ACHN (cell line): ENCODE measurements at places on chromosomes 6 and 20.

DNA sequence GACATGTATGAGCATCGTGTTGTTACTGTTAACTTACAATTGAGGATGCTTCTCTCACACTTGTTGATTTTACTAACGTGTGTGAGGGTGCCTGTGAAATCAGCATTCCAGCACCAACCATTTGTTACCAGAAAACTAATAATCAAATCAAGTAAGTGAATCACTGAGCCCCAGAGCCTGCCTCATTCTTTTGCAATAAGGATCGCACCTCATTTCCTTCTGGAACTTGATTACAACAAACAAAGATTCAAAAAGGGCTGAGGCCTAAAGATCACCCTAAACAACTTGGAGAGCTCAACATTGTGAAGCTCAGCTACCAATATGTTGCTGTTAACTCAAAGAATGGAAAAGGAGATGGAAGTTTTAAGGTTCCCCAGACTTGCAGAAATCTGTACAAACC lies 274.7 kb downstream of the TFAP2A start:
- no peak for DNase-seq

DNA sequence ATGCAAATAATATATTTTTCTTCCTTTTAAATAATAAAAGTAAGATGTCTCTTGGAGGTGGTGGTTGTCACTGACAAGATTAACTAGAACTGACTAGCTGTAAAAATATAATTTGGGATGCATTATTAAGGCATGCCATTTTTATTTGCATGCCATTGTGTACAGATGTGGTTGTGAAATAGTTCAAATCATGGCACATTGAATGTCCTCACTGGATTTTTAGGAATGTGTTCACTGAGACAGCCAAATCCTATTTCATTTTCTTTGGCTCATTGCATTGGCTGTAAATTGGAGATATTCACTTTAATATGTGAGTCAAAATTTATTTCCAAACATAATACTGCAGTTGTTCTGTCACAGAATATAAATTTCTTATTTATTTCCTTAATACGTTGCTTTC lies 62.3 kb downstream of the ESR1 start:
- DNase-seq, result no peak

- DNase-seq, result no peak
These were observed 152.2 kb downstream of the SOX4 start for GRCh38 chr6:21745543-21746337.

DNA sequence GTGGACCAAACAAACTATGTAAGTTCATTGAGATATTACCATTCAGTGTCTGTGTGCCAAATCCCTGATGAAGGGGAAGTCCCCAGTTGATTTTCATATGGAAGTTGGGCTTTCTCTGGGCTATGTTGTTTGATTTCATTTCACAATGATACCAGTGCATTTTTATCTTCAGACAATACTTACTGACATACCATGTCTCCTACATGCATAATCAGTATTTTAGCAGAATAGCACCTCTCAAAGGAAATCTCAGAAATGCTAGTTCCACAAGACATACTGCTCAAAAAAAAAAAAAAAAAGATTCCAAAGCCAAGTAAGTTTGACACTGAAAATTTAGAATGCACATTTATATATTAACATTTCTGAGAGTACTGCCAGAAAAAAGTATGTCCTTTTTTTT lies 168.8 kb upstream of the RNF217 start:
- DNase-seq, result no peak

GRCh38 chr20:51456511-51457509 lies 85.7 kb downstream of the NFATC2 start:
- peak; percentile 95 for DNase-seq

DNA sequence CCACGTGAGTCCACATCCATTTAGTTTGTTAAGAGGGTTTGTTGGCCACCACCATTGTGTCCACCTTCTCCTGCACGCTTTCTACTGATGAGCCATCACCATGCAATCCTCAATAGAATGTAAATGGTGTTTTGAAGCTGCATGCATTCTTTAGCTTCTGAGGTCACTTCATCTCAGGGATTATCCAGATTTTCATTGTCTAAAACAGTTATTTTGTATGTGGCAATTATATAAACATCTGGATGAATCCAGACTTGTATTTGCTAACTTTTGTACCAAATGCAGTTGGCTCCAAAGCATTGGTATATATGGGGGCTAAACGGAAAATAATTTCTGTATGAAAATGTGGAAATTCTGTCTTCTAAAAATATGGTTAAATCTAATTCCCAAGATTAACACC lies 231.2 kb upstream of the ARID1B start:
- DNase-seq, result no peak

DNA sequence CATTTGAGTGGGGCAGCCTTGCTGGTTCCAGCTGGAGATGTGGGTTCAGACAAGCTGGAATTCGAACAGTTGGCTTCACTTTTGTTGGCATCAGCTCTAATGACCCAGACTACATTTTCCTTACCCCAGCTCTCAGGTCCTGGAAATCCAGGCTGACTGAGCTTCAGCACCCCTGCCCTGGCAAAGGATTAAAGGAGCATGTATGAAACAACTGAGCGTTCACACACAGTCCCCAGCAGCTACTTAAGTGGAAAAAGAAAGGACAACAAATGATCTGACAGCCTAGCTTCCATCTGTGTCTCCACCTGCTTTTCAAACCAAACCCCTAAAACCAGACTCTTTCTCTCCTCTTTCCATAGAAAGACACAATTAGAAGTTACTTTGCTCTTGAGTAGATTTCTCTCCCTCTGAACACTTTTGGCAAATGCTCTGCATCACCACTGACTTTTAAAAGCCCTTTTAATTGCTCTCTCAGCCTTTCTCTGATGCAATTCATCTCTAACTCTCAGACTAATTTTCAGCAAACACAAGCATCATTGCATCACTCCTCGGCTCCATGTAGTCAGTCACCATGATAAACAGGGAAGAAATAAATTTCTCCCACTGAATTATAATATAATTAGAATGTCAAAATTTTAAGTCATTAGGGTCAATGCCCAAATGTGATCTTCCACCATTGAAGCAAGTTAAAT lies 28.1 kb downstream of the ROS1 start:
- no peak for DNase-seq

DNA sequence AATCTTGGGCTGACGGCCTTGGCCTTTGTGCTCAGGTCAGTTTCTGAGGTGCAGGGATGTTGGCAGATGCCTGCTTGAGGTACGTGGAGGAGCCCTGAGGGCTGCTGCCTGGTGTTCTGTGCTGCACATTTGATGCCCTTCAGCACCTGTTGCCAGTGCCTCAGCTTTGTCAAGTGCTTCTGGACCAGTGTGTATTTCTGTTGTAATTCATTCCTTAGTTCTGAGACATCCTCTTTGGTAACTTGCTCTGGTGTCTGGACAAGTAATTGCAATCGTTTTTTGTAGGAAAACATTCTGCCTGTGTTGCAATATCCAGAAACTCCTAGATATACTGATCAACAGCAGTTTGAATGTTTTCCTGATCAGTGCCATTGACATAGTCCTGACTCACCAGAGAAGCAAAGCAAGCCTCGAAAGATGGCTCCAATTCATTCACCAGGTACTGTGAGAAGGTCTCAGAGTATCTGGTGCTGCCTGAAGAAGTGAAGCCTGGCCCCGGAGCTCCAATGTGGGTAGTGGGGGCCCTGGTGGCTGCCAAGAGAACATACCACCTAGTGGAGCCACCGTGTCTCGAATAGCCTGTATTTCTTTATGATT lies 26.7 kb downstream of the ZNF337 start:
- DNase-seq, result no peak

GRCh38 chr6:125913864-125914351 lies 42.7 kb upstream of the HINT3 start:
- DNase-seq, result peak; percentile 87

DNA sequence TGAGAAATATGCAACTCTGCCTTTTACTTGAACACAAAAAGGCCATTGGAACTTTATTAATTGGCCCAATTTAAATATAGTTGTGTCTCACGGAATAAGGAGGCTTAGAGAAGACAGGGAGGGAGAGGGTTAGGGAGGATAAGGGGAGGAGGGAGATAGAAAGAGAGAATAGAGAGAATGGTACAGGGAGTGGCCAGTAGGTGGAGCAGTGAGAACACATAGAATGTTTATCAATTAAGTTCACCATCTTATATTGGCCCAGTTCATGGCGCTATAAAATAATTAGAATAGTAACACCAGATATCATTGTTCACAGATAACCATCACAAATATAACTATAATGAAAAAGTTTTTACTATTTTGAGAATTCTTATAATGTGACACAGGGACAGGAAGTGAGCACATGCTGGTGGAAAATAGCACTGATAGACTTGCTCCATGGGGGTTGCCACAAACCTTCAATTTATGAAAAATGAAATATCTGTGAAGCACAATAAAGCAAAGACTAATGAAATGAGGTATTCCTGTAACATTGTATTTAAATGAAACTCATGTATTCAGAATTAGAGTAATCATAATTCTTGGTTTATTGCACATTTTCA lies 374.1 kb upstream of the MANEA start:
- DNase-seq, result peak; percentile 50

DNA sequence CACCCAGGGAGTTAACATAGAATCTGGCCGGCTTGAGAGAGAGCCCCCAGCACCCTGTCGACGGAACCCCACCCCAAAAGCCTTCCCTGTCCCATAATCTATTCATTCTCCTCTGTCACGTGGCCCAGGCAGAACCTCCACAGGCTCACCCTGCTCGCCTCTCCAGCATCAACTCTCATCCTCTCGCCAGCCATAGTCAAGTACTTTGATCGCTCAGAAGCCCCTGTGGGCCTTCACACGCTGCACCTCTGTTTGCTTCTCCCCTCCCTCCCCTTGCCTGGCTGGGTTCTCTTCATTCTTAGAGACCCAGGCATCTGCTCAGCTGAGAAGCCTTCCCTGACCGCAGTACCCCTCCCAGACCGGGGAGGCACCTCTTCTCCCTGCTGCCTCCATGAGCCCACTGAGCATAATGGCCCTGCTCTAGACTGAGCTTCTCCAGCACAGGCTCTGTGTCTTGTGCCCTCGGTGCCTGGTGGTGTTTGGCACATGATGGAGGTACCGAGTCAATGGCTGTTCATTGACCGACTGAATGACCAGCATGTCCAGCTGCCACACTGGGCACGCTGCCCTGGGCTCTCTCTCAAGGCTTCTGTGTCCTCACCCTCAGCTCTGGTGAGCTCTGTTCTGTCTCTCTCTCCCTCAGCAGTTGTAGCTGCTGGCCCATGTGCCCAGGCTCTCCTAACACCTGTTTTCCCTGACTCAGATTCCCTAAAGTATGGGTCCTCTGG lies 33.7 kb downstream of the PKIG start:
- no peak for DNase-seq

DNA sequence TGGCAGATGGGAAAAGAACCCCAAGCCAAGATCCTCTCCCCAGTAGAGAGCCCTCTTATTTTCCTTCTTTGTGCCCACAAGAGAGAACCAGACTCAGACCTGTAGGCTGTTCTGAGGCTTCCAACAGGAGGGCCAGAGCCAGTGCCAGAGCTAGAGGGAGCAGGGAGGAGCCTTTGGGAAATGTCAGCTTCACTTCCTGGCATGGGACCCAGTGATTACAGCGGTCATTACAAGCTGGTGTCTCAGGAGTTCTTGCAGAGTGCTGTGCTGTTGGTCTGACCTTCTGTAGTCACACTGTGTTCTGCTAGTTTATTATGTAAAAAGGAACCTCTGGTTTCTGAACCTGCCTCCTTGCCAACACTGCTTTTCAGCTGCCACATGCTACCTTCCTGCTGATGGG lies 38.9 kb downstream of the STK35 start:
- no peak for DNase-seq

GRCh38 chr6:150297327-150298029 lies 71.3 kb upstream of the IYD start:
- DNase-seq, result peak; percentile 8
